Adrenal gland (tissue), 19 donors: ENCODE measurements at places on chromosomes 11 and 22. TPM values are rescaled to one million over a fixed set of nuclear protein-coding genes. Genes with fewer than 3 reads are reported as not detected.
A peak's percentile ranks its signal among the peaks of the same experiment; 100 is the strongest.

GRCh38 chr22:25085930-25086901, 113.4 kb upstream of the CRYBB3 start:
- peak; percentile 30 for DNase-seq

DNA sequence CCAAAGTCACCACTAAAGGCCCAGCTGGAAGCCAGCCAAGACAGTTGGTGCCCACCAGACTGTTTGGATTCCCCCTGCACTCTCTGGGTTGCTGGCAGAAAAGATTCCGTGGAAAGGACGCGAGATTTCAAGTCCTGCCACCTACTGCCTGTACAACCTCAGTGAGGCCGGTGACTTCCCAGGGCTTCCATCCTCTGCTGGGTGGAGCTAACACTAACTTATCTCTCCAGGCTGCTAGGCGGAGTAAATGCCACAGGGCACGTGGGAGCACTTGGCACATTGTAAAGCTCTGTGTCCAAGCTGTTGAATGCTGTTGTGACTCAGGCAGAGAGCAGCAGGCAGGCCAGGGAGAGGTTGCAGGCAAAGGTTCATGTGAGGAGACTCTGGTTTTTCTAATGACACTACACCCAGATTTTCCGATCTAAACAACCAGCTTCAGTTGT, 50.9 kb upstream of the CDON start:
- peak; percentile 98 for DNase-seq

DNA sequence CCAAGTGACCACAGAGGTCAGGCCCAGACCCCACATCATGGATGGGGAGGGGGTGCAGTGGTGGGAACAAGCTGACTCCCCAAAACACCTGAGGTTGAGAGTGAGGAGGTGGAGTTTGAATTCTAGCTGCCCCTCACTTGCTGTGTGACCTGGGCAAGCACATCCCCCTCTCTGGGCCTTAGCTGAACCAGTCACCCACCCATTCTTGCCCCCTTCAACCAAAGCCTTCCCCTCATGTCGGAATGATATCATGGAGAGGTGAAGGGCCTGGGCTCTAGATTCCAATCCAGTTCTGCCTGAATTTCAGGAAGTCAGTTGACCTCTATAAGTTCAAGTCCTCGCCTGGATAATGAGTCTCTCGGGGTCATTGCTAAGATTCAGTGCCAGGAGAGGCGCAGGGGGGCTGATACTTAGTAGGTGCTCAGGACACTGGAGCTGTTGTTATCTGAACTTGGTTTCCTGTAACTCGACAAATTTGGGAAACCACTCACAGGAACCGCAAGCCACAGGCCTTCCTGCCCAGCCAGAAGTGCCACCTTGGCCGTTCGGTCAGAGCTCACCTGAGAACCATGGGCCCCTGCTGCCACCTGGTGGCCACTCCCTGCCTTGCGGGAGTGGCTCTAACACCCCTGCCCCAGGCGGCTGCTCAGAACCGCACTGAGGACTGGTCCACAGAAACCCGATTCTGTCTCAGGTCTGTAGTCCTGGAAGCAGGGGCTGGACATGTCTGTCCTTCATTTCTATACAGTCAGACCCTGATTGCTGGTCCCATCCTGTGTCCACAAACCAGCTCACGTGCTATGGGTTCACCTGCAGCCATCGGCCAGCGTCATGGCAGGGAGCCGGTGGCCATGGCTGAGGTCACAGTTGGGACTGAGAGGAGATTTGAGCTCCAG, 6.9 kb downstream of the CDC42EP1 start:
- DNase-seq = peak; percentile 91

Gene MPEG1
- total RNA-seq = 20.4 TPM

Gene SUSD2
- 6.5 TPM for total RNA-seq

Gene TOP3B
- 29.4 TPM for total RNA-seq
